ENCODE measurements at places on chromosomes 5 and 9.

GRCh38 chr5:156178117-156178516 is 148.8 kb upstream of the SGCD start:
- no peak for DNase-seq

GRCh38 chr5:29972597-29972996 is 1220.9 kb upstream of the CDH6 start:
- DNase-seq = no peak

GRCh38 chr9:109817846-109818472 is 38.0 kb downstream of the PALM2AKAP2 start:
- peak; percentile 74 for DNase-seq

DNA sequence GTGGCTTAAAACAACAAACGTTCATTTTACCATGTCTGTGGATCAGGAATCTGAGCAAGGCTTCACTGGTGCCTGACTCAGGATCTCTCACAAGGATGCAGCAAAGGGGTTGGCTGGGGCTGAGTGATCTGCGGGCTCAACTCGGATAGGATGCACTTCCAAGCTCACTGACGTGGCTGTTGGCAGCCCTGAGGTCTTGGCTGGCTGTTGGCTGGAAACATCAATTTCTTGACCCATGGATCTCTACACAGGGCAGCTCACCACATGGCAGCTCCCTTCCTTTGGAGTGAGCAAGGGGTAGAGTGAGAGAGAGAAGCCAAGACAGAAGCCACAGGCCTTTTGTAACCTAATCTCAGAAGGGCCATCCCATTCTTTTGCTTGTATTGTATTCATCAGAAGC is 202.1 kb downstream of the NXNL2 start:
- DNase-seq = no peak

DNA sequence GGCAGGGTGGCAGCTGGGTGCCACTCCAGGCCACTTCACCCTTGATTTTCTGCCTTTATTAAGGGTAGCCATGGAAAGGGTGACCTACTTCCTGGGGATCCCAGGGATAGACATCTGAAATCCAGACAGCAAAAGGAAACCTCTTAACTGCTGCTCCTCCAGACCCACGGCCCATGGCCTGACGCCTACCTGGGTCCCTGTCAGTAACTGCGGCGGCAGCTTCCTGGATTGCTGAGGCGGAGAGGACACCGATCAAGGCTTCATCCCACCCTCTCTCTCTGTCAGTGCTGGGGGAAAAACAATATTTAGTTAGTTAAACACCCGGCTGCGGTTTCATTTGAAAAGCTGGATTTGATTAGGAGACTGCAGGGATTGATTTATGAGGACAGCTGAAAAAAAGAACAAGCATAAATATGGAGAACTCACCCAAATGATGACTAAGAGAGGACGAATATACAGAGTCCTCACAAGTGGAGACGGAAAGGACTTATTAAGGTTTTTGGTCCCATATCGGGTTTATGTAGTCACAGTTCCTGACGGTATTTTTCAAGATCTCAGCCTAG is 158.7 kb upstream of the KLF4 start:
- DNase-seq = no peak

GRCh38 chr9:68923480-68923879 is 90.4 kb downstream of the PRKACG start:
- no peak for DNase-seq

DNA sequence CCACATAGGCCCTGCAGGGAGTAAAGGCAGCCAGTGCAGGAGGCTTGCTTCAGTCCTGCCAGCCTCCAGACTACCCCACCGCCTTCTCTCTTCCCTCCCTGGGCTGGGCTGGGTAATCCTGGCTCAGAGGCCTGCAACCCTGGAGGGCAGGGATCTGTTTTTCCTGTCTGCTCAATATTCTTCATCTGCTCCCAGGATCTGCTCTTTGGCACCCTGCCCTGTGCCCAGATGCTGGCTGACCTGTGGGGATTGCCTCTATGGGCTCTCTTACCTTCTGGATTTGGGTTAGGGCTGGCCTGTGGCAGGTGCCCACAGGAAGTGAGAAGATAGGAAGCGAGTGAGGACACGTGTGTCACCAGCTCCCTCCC is 7.3 kb upstream of the ANGPTL2 start:
- DNase-seq = no peak

DNA sequence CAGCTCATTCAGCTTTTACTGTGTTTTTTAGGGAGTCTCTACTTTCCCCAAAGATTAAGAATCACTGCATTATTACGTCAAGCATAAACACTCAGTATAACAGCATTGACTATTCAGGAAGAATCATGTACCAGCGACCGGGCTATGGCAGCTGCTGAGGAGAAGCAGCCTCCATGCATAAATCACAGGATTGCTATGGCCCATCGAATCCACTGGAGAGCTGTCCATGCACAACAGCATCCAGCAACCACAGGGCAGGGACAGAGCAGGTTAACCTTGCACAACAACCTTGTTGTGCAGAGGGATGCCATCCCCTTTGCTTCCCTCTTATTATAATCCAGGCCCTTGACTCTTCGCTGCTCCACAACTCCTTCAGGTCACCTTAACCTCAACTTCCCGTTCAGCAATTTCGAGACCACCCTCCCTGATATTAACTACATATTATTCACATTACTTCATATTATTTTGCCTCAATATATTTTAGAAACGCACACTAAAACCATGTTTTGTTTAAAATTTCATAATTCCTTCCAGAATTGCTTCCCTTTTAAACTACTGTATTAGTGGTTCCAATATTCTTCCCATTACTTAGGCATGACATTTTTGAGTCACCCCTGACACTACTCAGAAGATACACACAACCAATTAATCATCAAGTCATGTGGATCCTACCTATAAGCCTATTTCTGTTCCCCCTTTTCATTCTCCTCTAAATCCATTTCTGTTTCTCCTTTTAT is 991 bp downstream of the IARS1 start:
- DNase-seq = no peak

DNA sequence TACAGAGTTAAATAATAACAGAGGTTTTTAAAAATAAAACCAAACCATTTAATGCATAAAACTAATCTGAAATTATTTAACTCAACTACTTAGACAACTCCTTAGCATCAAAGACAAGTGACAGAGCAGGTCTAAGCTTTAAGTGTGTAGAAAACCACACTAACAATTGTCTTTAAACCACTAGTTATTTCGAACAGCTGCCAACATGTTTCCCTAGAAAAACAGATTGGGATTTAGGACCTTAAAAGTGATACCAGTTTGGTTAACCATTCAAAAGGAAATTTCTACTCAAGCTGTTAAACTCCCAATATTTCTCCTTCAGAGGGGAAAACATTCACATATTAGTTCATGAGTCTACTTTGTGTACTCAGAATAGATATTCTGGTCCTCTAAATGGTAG is 208.7 kb downstream of the BNC2 start:
- no peak for DNase-seq

DNA sequence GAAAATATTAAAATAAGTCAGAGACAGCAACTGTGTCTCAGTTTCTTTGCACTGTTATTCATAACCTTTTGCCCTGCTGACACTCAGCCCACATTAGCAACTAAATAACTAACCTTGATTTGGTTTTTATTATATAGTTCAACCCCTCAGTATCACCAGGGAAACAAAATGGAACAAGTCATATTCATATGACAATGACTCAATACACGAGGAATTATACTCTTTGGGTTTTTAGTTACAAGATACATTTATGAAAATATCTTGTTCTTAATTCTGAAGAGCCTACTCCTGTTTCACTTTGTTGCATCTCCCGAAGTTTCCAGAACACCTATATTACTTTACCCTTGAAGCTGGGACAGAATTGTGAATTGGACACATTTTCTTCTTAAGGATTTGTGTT is 845.4 kb downstream of the EFNA5 start:
- DNase-seq = no peak

DNA sequence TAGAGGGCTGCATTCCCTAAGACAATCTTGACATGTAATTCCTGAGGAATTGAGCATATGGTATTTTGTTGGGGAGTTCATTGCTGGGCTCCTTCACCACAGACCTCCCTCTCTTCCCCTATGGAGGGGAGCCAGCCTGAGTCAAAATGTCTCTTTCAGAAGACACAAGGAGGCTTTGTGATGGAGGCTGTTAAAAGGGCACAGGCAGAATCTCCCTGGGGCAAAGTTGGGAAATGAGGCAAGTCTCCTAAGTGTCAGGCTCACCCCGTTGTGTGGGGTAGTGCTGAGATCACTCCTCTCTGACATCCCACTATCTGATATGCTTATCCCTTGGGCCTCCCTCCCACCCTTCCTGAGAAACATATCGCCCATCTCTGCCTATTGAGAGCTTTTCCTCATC is 30.6 kb downstream of the GFRA3 start:
- no peak for DNase-seq

DNA sequence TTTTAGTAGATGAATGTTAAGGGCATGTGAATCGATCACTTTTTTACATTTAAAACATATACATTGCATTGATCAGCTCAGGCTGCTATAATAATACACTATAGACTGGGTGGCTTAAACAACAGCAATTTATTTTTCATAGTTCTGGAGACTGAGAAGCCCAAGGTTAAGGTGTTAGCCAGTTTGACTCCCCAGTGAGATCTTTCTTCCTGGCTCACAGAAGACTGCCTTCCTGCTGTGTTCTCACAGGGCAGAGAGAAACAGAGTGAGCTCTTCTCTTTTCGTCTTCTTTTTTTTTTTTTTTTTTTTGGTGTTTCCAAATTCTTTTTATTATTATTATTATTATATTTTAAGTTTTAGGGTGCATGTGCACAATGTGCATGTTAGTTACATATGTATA is 56.4 kb downstream of the SPEF2 start:
- no peak for DNase-seq

DNA sequence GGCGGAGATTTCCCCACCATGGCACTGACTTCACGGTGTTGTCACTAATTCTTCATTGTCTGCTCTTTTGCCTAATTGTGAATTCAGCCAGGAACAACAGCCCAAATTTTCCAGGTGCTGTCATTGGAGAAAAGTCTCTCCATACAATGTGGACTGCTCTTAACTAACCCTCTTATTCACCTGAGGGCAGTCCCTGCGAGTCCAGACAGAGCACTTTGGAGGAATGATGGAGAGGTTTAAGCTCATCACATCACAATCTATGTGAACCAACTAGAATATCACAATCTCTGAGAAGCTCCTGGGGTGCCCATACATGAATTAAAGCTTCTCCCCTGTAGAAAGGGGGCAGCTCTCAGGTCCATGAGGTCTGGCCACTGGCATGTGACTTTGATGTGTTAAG is 56.4 kb downstream of the MTX3 start:
- no peak for DNase-seq

All from activated CD4-positive, alpha-beta T cell treated with anti-CD3 and anti-CD28 coated beads, Interleukin-2, Interleukin-4, amounts not matched to agents 100 ng/mL and 50 ng/mL, durations not matched to agents 16 hours and 8 hours (primary cell).